ENCODE measurements at places on chromosomes 4 and X.

DNA sequence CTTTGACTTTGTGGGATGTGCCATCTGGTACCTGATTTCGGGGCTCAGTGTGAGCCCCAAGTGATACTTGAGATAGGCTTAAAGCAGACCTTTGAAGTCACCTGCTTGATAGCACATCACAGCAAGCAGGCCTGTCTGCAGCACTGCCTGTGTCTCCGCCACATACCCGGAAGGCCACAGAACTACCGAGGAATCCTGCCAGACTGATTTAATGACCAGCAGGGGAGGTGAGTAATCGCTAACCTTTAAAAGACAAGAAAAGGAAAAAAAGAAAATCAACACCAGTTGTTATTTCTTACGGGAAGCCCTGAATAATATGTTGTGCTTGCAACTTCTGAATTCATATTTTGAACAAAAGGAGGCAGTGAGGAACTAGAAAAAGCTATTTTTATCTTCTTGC, 6.8 kb downstream of the PTCHD1 start:
- no peak for DNase-seq

DNA sequence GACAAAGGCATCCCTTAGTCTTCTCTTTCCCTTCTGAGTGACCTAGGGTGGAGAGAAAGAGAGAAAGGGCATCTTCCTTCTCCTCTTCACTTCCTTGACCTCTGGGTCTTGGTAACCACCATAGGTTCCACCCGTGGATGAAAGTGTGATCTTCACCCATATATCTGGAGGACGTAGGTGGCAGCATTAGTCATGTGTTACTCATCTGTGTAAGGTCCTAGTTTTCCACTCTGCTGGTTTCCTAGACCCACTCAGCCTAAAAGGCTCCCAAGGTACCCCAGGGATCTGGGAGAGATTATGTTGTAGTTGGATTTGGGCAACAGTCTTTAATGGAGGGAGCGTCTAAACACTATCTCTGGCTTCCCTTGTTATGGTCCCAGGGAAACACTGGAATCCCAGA, 45.5 kb upstream of the RAB9B start:
- DNase-seq, result no peak

DNA sequence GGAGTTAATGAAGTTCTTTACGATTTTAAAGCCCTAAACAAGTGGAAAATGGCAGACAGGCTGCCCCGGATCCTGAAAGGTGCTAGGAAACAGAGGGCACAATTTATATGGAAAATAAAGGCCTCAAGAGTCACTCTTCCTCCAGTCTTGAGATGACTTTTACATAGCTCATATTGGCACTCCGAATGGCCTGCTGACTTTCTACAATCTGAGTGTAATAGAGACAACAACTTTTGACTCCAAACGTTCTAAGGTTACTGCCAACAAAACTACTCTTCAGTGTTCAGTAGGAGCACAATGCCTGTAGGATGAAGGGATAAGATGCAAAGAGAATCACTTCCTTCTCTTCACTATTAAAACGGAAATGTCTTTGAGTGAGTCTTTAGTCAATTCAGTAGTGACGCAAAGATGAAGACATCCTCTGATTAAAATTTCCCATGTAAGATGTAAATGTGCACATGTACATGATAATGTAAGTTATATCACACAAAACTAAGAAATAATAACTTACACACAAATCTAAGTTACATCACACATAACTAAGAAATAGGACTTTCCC, 40.5 kb downstream of the VEGFC start:
- no peak for DNase-seq

- DNase-seq, result no peak
Observed at GRCh38 chrX:24019448-24019847, 7.5 kb downstream of the KLHL15 start.

- DNase-seq, result no peak
Observed at GRCh38 chrX:96683997-96684338, 674 bp upstream of the DIAPH2 start.

DNA sequence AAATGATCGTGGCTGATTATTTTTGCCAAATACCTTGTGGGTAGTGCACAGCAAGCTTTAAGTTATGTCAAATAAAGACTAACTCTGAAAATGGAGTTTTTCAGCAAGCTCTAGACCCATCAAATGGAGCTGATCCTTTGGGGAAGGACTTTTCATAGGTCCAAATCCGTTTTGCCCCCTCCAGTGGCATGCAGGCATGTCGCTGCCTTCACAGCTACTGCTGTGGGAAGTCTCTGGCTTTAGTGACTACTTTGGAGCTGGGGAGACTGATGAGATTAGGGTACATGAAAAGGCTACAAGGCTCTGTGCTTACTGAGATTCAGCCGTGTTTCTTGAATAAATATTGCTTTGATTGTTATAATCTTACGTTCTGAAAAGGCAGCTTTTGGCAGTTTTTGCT, 106.6 kb upstream of the HS3ST1 start:
- DNase-seq, result no peak

GRCh38 chr4:148056879-148057278, 325.0 kb downstream of the ARHGAP10 start:
- peak; percentile 92 for DNase-seq

Measured in inflammatory macrophage (primary cell).